AG04449 (cell line): ENCODE measurements at places on chromosomes 6 and 20.

DNA sequence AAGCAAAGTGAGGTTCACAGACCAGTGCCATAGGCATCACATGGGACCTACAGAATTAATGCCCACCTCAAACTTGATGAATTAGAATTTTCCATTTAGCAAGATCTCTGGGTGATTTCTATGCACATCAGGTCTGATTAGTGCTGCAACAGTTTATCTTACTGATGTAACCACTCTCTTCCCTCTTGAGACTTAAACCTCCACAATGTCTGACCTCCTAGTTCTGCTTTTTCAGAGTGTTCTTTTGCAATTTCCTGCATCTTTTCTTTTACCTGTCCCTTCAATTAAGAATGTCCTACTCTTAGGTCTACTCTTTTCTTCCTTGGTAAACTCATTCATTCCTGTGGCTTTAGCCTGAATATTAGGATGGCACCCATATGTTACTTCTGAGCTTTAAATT is 615.3 kb downstream of the TFAP2A start:
- no peak for DNase-seq

GRCh38 chr6:116571683-116572000 is 338 bp downstream of the RWDD1 start:
- no peak for DNase-seq

GRCh38 chr6:53992522-53992921 is 118.7 kb upstream of the MLIP start:
- DNase-seq: no peak

DNA sequence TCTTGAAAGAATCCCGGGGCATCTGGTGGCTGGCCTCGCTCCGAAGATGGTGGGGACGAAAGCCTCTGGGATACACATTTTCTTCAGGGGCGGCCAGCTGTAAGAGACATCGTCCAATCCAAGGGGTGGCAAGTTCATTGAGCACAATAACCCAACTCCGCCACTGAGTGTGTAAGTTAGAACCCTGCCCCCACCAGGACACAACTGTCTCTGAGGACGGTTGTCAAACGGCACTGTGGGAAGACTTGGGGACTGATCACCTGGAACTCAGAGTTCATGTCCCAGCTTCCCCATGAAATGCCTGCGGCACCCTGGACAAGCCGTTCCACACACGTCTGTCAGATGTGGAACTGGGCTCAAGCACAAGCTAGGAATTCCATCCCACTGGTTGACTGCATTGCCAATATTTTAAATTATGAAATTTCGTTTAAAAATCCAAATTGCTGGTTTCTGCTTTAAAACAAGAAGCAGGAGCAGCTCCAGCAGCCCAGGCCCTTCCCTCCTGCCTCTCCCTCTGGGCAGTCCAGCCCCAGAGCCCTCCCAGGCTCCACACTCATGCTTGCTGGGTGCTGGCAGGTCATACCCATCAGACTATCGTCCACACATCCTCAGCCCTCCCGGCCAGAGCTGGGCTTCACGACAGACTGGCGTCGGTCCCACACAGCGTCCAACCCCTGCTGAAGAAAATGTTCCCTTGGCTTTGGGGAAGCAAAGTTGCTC is 80.9 kb upstream of the AFDN start:
- no peak for DNase-seq

GRCh38 chr6:136695412-136695811 is 96.9 kb downstream of the MAP3K5 start:
- no peak for DNase-seq

GRCh38 chr6:121666814-121667213 is 231.4 kb downstream of the GJA1 start:
- DNase-seq: no peak

DNA sequence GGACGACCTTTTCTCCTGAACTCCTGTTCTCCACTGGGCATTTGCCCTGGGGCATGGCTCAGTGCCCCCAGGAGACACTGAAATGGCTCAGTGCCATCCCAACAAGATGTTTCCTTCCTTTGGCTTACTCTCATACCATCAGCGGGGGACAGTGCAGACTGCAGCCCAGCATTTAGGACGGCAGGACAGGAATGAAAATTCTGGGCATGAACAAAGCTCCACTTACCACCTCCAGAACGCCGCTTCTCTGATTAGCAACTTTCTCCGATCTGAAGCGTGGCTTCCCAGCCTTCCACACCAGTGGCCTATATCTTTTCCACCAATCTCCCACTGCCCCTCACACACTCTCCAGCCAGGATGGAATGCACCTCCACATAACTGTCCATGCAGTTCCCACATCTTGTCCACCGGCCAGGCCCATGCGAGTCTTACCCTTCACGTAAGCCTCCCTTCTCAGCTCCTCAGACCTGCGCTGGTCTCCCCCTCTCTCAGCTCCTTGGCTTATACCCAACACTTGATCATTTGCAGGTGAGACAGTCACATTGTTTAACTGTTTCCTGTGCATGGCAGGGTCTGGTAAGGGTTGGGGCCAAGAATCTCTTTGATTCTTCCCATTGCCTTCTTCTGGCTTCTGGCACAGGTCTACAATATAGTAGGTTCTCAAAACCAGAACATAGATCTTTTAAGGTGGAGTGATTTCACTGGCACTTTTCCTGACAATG is 114.5 kb downstream of the FYN start:
- DNase-seq: no peak

DNA sequence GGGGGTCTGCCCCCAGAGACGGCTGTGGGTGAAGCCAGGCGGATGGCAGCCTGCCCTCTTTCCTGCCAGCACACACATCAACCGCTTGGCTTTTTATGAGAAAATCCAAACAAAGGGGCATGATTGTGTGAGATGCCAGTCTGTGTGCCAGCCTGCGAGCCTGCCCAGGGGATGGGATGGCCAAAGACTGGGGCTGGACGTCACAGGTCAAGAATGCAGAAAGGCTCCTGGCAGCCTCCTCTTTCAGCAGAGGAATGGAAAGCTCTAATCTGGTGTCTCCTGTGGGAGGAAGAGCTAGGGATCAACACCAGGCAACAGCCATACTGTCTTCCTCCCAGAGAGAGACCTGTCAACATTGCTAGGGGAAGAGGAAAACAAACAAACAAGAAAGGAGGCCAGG is 15.8 kb downstream of the TUBB2B start:
- DNase-seq: no peak

DNA sequence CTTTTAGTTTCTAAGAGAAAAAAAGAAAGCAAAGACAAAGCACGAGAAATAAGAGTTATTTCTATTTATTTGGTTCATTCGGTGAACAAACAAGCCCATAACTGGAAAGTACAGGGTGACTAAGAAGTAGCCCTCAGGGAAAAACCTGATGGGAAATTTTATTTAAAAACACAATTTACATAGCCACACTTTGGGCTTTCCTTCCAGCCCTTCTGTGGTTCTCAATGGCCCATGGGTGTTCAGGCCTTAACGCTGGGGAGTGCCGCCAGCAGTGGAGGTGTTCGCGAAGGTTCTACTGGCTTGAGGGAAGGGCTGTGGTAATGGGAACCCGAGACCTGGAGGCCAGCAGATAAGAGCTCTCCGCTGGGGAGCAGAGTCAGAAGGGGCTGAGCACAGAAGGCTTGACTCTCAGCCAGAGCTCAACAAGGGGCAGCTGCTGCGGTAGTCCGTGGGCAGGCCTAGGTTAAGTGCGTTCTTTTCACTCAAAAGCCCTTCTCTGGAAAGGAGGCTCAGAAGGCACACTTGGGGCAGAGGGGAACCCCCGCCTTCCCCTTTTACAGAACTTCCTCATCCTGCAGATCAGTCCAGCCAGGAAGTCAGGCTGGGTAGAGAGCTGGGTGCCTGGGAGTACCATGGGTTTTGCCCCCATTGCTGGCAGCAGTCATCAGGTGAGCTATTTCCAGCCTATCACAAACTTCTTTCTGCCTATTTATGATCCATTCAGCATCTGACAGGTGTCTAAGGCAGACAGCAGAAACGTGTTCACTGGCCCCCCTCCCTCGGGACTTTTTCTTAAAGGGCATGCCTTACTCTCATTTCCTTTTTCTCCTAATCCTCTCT is 8.8 kb upstream of the CD83 start:
- no peak for DNase-seq

DNA sequence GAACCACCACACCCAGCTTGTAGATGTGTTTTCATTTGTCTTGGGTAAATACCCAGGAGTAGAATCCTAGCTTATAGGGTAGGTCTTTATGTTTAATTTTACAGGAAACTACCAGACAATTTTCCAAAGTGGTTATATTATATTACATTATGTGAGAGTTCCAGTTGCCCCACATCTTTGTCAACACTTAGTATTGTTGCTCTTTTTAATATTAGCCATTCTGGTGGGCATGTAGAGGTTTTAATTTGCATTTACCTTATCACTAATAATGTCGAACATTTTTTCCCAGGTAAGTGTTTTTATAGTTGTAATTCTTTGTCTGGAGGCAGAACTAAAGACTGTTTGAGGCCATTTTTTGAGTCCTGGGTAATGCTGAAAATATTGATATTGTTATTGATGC is 3.5 kb upstream of the BANF2 start:
- DNase-seq: no peak

GRCh38 chr20:37366743-37367142 is 20.8 kb downstream of the SRC start:
- no peak for DNase-seq

- peak; percentile 46 for DNase-seq
Measured at GRCh38 chr6:422433-423054, 31.0 kb downstream of the IRF4 start.

DNA sequence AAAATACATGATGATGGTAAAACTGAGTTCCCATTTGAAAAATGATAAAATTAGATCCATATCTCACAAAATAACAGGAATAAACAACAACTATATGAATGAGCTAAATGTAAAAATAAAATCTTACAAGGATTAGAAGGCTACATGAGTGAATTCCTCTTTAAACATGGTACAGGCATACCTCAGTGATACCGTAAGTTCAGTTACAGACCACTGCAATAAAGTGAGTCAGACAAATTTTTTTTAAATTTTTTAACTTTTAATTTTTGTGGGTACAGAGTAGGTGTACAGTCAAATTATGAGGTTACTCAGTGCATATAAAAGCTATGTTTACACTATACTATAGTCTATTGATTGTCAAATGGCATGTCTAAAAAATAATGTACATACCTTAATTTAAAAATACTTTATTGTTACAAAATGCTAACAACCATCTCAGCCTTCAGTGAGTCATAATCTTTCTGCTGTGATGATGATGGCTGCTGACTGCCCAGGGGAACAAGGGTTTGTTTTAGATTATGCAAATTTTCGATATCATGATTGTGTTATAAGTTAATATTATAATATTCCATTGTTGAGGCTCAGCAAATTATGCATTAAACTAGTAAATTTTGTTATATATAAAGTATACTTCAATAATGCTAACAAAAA is 222.8 kb upstream of the RUNX2 start:
- no peak for DNase-seq

GRCh38 chr6:51934098-51934497 is 153.3 kb downstream of the PKHD1 start:
- no peak for DNase-seq

GRCh38 chr6:69220375-69220774 is 576.4 kb downstream of the LMBRD1 start:
- no peak for DNase-seq

- no peak for DNase-seq
Measured at GRCh38 chr6:63634630-63635029, 972 bp upstream of the PHF3 start.

- DNase-seq: peak; percentile 29
Measured at GRCh38 chr20:48025661-48026060, 240.4 kb upstream of the SULF2 start.

DNA sequence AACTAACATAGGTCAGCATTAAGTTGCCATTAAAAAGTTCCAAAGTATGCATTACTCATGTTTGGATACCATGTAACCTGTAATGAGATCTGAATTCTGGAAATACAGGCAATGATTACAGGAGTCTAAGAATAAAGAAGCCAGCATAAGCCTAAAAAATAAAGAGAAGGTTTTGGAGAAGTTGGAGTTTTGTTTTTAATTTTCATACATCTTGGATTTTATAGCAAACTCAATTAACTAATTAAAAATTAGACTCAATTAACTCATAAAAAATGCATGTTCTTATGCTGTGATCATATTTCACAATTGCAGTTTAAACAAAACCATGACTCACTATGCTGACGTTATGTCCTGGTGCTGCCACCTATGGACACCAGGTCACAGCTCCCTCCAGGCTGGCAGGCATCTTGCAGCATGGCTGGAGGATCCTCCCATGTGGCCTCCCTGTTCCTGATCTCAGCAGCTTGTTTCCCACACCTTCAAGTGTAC is 648.8 kb upstream of the AGPAT4 start:
- no peak for DNase-seq

DNA sequence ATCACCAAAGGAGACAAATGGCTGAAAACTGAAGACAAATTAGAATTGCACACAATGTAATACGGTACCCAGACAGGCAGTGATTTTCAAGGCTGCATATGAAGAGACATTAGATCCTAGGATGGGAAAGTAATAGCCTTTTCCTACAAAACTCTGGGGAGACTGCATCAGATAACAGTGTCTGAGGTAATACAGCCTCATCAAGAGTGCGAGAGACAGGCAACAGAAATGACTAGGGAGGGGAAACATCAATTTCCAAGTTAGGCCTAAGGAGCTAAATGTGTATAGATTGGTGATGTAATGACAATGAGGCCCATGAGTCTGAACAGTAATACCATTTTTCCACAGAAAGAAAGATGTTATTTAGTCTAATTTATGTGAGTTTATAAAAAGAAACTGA is 200.3 kb downstream of the HTR1B start:
- DNase-seq: no peak

DNA sequence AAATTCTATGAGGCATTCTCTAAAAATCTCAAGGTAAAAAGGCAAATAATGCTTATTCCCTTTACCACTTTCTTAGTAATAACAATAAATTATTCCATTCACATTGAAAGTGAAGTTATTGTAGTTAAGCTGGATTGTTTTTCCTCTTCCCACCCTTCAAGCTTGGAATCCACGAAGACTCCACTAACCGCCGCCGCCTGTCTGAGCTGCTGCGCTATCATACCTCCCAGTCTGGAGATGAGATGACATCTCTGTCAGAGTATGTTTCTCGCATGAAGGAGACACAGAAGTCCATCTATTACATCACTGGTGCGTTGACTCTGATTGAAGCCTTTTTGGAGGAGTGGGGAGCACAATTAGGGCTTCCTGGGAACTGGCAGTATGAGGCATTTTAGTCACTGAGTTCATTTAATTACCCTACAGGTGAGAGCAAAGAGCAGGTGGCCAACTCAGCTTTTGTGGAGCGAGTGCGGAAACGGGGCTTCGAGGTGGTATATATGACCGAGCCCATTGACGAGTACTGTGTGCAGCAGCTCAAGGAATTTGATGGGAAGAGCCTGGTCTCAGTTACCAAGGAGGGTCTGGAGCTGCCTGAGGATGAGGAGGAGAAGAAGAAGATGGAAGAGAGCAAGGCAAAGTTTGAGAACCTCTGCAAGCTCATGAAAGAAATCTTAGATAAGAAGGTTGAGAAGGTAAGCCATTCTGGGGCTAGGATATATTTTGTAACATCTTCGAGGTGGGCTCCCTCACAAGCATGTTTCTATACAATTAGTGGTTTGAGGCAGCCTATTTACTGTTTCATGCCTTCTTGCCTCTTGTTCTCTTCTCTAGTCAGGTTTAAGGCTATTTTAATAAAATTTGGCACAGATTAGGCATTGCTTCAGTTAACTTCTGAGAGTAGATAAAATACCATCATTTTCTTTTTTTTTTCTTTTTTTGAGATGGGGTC is 4.9 kb downstream of the HSP90AB1 start:
- no peak for DNase-seq

GRCh38 chr6:47044397-47044796 is 2.3 kb upstream of the ADGRF1 start:
- DNase-seq: no peak

- peak; percentile 38 for DNase-seq
Measured at GRCh38 chr6:34912715-34913464, 23.8 kb downstream of the ANKS1A start.
